ENCODE measurements at places on chromosomes 3 and 15.

GRCh38 chr3:130354430-130354829 lies 9.0 kb downstream of the COL6A5 start:
- DNase-seq = peak; percentile 96

DNA sequence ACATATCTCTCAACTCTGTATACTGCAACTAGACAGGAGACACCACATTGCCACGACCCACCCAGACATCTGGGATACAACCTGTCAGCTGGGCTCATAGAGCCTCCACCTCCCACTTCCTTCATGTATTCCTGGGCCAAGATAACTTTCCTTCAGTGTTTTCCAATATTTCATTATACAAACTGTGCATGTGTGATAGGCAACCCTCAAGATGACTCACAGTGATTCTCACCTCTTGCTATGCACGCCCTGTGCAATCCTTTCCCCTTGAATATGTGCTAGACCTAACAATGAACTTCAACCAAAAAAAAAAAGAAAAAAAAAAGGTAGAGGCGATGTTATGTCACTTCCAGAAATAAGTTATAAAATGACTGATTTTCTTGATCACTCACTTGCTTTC lies 138.0 kb upstream of the ALCAM start:
- no peak for DNase-seq

DNA sequence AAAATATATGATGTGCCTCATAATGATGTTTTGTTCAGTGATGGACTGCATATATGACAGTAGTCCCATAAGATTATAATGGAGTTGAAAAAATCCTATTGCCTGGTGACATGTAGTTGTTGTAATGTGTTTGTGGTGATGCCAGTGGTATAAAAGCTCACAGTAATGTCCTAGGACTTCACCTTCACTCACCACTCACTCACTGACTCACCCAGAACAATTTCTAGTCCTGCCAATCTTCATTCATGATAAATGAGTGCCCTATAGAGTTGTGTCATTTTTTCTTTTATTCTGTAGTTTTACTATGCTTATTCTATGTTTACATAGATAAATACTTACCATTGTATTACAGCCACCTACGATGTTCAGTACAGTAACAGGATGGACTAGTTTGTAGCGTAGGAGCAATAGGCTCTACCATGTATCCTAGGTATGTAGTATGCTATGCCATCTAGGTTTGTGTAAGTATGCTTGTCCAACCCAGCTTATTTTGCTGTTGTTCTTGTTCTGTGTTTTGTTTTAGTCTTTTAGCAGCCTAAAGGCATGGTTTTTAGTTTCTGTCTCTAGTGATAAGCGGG lies 88.5 kb upstream of the LRRFIP2 start:
- no peak for DNase-seq

DNA sequence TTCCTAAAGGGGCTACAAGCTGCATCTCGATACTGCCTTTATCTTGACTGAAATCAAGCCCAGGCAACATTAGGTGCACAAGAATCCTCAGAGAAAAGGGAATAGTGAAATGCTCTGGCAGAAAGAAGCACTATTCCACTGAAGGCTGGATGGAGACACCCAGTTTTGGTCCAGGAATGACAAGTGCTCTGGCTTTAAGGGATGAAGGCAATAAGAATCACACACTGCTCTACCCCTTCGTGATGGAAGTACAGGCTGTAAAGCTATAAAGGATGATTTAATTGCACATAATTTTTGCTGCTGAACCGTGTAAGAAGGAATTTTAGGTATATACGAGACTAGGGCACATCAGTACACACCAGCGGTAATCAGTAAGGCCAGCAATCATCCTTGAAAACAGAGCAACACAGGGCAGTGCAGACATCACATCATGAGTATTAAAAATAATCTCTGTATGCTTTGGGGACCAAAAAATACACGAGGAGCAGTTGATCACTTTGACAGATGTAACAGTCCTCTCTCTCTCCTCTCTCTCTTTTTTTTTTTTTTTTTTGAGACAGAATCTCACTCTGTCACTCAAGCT lies 414.6 kb upstream of the TBL1XR1 start:
- DNase-seq = no peak

DNA sequence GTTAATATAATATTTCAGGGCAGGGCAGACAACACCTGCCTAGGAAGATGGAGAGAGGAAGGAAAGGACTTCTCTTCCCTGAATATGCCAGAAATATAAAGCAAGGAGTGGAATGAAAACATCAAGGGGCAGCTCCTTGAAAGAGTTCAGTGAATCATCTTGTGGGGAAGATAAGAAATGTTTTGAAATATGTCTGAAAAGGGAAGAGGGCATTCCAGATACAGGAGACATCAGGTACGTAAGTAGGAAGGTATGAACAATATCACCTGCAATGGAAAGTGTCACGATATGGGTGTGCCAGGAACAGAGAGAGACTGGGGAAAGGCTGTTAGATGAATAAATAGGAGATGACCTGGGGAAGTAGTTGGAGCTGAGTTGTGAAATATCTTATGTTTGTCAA lies 75.8 kb upstream of the WDR72 start:
- no peak for DNase-seq

DNA sequence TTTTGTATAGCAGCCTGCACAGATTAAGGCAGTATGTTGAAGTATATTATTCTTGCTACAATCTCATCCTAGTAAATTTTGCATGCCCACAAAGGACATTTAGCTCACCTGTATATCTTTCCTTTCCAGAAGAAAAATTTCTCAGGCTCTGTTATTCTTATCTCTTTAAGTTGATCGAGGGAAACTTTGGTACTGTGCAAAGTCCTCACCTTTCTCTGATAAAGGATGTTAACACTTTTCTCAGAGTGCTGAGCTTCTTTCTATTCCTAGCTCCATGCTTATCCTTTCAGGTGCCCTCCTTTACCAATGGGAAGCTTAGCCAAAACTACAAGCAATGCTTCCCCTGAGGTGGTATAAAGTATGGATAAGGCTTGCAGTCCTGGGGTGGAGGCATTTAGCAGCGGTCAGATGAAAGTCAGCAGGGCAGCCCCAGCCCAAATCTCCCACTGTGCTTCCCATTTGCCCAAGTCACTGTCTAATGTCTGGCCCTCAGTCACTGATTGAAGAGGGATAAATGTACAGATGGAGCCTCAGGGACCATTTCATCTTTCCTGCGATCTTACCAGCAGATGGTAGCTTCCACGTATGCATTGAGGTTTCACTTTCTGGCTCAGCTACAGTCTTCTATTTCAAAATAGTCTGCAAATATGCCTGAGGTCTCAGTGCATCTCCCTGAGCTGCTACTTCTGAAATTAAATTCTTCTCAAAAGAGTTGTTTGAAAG lies 127.8 kb upstream of the P2RY1 start:
- no peak for DNase-seq

- DNase-seq = no peak
Observed at GRCh38 chr15:73939138-73939537, 12.9 kb downstream of the LOXL1 start.

GRCh38 chr15:67839499-67839928 lies 331 bp downstream of the RNU6-1 start:
- DNase-seq = peak; percentile 32

GRCh38 chr3:117473981-117474538 lies 764.5 kb downstream of the TUSC7 start:
- DNase-seq = no peak

- DNase-seq = no peak
Observed at GRCh38 chr3:192122832-192123594, 604.3 kb downstream of the FGF12 start.

DNA sequence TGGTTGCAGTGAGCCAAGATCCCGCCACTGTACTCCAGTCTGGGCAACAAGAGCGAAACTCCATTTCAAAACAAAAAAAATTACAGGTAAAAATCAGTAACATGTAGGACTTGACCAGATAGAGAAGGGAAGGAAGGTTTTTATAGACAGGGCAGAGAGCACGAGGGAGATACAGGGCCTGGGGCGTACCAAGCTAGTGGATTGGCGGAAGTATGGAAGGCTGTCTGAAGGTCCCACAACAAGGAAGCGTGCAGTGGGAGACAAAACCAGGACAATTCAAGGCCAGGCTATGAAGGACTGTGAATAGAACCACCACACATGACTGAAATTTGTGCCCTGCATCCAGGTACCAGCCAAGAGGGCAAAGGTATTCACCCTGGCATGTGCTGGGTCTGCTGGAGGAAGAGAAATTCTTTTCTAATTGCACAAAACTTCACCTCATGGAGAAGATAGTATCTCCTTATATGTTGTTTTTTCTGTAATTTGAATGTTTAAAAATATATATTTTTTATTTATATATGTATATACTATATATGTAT lies 33.0 kb upstream of the BCL2A1 start:
- DNase-seq = no peak

GRCh38 chr3:177146646-177147045 lies 50.6 kb downstream of the TBL1XR1 start:
- no peak for DNase-seq

DNA sequence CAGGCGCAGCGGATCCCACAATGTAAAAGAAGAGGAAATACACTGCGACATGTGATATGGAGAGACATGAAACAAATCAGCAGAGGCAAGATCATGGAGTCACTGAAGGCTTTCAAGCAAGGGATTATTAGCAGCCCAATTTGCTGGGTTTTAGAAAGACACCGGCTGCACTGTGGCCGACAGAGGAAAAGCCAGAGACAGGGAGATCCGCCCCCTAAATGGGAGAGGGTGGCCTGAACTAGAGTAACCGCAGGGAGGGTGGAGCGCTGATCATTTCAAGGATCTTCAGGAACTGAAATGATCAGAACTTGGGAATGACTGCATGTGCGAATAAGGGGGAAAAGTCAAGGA lies 612 bp upstream of the C15orf40 start:
- no peak for DNase-seq

DNA sequence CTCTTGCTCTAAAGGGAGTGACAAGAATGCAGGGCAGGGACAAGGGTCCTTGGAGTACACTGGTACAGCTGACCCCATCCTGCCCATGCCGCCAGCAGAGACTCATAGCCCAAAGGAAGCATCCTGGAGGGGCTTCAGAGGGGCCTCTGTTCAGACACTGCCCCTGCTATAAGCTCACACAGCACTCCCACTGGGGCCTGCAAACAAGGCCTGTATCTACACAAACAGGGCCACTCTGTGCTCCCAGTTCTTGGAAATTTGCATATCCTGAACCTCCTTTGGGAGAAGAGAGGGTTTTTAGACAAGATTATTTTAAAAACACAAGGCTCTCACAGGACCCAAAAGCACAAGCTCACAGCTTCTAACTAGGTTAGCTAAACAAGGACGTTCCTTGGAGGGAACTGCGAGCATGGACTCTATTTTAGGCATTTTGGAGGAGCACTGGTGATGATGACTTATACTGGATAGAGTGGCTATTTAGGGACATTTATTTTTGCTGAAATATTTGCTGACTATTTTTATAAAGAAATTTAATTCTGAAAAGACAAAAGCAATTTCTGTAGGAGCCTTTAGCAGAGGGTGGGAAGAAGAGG lies 16.4 kb upstream of the ANKRD34C start:
- DNase-seq = no peak

- DNase-seq = no peak
Observed at GRCh38 chr3:197793247-197793646, 2.2 kb downstream of the LRCH3 start.

GRCh38 chr15:98647026-98647773 lies 1.1 kb upstream of the IGF1R start:
- no peak for DNase-seq

GRCh38 chr3:125245521-125245920 lies 33.0 kb upstream of the SLC12A8 start:
- DNase-seq = no peak

- no peak for DNase-seq
Observed at GRCh38 chr3:162738784-162739183, 1242.2 kb downstream of the OTOL1 start.

GRCh38 chr15:92376109-92376508 lies 17.6 kb upstream of the ST8SIA2 start:
- DNase-seq = no peak

DNA sequence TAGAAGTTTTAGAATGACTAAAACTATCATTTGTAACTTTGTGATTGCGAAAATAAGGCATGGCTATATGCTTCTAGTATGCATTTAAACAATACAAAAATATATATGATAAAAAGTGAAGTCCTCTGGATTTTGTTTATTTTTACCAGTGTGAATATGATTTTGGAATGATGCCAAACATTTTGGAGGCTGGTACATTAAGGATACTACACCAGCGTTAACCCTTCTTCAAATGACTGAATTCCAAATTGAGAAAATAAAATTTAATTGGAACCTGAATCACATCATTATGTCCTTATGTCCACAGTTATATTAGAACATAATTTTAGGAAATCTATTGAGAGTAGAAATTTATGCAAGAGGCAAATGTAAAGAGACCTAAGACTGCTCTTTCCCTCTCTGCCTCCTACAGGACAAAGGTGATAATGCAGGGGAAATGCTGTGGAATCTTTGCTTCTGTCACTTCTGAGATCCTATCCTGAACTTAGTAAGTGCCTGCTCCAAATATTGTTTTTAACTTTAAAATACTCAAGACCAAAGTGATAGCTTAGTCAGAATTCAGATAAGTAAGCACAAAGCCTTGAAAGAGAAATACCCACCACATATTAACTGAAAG lies 121.1 kb upstream of the NANOGP8 start:
- DNase-seq = no peak

DNA sequence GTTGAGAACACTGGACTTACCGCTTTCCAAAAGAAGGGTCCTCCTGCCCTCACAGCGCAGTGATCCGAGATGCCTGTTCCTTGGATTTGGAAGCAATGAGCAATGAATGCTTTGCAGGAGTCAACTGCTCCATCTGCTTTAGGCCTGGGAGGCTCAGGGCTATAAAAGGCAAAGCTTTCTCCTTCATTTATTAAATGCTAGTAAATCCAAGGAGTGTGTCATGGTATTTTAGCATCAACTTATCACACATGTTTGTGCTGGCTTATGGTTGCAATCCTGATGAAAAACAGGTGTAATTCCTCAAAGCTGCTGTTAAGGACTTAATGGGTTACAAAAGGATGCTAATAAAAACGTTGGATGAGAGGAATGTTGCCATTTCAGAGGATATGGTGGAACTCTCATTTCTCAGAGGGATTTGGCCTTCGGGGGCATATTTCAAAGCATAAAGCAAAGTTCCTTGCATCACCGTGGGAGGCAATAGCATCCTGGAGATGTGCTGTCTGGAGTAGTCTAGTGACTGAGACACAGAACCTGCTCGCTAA lies 158.5 kb upstream of the TPM1 start:
- peak; percentile 22 for DNase-seq

DNA sequence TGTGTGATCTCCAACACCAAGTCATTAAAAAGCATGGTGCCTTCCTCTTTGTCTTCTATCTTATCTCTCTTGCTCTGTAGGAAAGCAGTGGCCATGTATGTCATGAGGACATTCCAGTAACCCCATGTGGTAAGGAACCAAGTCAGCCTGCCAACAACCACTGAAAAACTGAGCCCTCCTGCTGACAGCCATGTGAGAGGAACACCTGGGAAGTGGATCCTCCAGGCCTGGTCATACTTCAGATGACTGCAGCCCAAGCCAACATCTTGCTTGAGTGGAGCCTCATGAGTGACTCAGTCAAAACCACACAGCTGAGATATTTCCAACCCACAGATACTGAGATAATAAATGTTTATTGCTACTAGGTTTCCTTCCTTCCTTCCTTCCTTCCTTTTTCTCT lies 597.3 kb downstream of the ZIC1 start:
- peak; percentile 62 for DNase-seq

GRCh38 chr15:92623435-92623834 lies 32.1 kb downstream of the FAM174B start:
- no peak for DNase-seq
